Neural progenitor cell (in vitro differentiated cells): ENCODE measurements at places on chromosomes 12 and 14. TPM values are rescaled to one million over a fixed set of nuclear protein-coding genes. Genes with fewer than 3 reads are reported as not detected.
A peak's percentile ranks its signal among the peaks of the same experiment; 100 is the strongest.

Gene E2F7
- 31.9 and 40.5 TPM in 2 replicates for total RNA-seq

Gene SIRT4
- 3.8 and 6.8 TPM in 2 replicates for total RNA-seq

GRCh38 chr12:71695782-71696181 is 9.9 kb downstream of the TMEM19 start:
- no peak for DNase-seq

- DNase-seq, result peak; percentile 80
Measured at GRCh38 chr12:132275110-132275531, 54.3 kb downstream of the GALNT9 start.

- DNase-seq, result no peak
Measured at GRCh38 chr12:85448031-85448430, 168.0 kb downstream of the ALX1 start.

GRCh38 chr12:26939192-26939832 is 1.0 kb downstream of the FGFR1OP2 start:
- DNase-seq, result no peak

GRCh38 chr12:109462868-109463692 is 14.0 kb downstream of the KCTD10 start:
- DNase-seq, result peak; percentile 26
